ENCODE measurements at places on chromosomes 6 and 20. TPM values are rescaled to one million over a fixed set of nuclear protein-coding genes. Genes with fewer than 3 reads are reported as not detected.

DNA sequence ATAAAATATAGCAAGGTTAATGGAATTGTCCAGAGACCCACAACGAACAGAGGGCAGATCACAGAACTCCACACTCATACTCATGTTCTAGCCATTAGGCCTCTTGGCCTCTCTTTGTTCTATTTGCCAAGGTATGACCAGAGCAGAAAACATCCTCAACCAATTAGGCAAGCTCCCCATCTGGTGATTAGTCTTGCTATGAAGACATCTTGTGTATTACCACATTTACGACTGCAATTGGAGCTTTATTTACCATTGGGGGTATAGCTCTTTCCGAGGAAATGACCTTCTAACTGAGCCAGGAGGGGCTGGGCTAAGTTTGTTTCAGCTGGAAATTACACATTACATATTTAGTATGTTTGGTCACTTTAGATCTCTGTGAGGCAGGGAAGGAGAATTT lies 593.9 kb downstream of the CD109 start:
- no peak overlapping the region for H3K4me3 ChIP-seq
- H3K27ac ChIP-seq, result no peak overlapping the region
- no peaks in the 10 kb centered on the region for H3K4me1 ChIP-seq
- DNase-seq, result no peak
- H3K36me3 ChIP-seq, result no peaks in the 10 kb centered on the region
- H3K27me3 ChIP-seq, result no peaks in the 10 kb centered on the region

DNA sequence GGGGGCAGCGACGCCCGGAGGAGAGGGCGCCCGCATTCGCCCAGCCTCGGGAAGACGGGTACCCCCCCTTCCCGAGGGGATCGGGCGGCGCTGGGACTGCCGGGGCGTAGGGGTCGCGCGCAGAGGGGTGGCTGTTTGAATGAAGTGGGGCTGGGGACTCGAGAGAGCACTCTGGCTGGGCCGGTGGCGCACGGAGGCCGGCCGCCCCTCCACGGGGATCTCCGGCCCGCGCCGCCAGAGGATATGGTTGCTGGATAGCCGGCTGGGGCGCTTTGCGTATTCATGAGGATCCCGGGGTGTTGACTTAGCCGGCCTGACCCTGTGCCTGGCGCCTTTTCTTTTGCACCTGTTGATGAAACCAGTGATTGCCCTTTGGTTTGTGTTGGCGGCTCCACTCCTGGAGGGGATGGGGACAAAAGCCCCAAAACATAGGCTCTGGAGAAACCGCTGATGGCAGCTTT lies 469 bp downstream of the SYNJ2 start:
- no peak for DNase-seq
- H3K4me1 ChIP-seq, result peaks cover 5% of the 10 kb centered on the region
- peak overlapping the region; percentile 94 for H3K4me3 ChIP-seq

GRCh38 chr20:53685070-53685595 lies 91.5 kb upstream of the ZNF217 start:
- no peak overlapping the region for H3K4me3 ChIP-seq
- H3K36me3 ChIP-seq, result no peaks in the 10 kb centered on the region
- H3K27ac ChIP-seq, result no peak overlapping the region
- no peak for DNase-seq
- no peaks in the 10 kb centered on the region for H3K4me1 ChIP-seq

- no peak overlapping the region for H3K4me3 ChIP-seq
- no peak for DNase-seq
- H3K27ac ChIP-seq, result no peak overlapping the region
- H3K36me3 ChIP-seq, result no peaks in the 10 kb centered on the region
- H3K4me1 ChIP-seq, result no peaks in the 10 kb centered on the region
Observed at GRCh38 chr20:36390269-36390668, 84.1 kb downstream of the DLGAP4 start.

The WFDC5 gene
- total RNA-seq, result not detected

The DEFB127 gene
- not detected for total RNA-seq

Measured in ascending aorta (tissue), 2 donors.